ENCODE measurements at places on chromosomes 1 and 21.

- DNase-seq: no peak
Observed at GRCh38 chr1:61053712-61054600, 28.4 kb upstream of the NFIA start.

- no peak for DNase-seq
Observed at GRCh38 chr1:170407138-170407537, 124.8 kb upstream of the GORAB start.

GRCh38 chr1:145782272-145783099 lies 41.4 kb downstream of the RNF115 start:
- no peak for DNase-seq

DNA sequence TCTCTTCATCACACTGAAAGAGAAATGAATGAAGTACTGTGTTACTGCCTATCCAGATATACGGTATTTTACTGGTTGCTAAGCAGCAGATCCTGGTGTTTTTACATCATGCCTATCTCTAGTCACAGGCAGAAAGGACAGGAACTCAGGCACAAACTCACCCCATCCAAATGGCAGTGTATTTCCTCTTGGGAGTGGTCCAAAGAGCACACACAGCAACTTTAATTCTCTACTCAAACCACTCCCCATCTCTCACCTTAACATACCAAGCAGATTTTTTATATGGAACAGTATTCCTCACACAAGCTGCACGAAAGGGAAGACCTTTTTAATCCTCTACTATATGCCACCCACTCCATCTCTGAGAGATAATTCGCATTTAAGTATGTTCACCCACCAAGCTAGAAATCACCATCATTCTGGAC lies 27.3 kb downstream of the EIF4G3 start:
- no peak for DNase-seq

- DNase-seq: no peak
Observed at GRCh38 chr1:85290826-85291225, 14.4 kb upstream of the BCL10 start.

- no peak for DNase-seq
Observed at GRCh38 chr1:149977345-149977744, 33.2 kb downstream of the OTUD7B start.

- no peak for DNase-seq
Observed at GRCh38 chr1:237884237-237884636, 6.5 kb downstream of the ZP4 start.

DNA sequence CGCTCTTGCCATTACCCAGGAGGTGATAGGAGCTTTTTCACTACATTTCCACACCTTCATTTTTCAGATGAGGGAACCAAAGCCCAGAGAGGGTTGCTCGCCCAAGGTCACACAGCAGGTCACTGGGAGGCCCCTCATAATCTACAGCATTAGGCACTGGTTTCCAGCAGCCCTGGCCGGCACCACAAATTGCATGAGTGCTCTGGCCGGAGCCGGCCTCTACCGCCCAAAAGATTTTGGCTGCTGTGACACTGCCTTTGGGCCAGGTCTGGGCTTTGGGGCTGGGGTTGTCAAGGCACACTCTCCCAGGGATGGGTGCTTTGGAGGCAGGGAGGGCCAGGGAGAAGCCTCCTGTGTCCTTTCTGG lies 15.4 kb downstream of the DHRS3 start:
- DNase-seq: no peak

DNA sequence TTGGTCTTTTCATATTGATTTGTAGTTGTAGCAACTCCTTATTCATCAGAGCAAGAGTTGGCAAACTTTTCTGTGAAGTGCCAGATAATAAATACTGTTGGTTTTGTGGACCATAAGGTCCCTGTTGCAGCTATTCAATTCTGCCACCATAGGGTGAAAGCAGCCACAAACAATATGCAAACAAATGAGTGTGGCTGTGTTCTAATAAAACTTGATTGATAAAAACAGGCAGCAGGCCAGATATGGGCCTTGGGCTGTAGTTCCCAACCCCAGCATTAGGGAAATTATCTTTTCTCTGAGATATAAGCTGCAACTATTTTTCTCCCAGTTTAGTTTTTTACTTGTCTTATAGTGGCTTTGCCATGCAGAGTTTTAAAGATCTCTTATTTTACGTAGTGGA lies 469.2 kb downstream of the SMYD3 start:
- no peak for DNase-seq

DNA sequence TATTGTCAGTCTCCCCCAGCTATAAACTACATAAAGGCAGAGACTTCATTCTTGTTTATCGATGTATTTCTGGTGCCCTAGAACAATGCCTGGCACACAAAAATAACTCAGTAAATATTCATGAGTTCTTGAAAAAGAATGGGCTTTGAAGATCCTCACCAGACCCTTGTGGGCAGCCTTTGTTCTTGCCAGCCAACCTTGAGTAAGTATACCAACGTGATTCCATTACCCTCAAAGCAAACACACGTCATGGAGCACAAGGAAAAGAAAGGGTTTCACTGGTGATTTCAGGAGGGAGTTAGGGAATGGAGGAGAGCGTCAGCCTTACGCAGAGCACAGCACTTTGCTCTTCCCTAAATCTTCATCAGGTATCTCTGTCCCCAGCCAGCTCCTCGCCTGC lies 29.4 kb downstream of the NMNAT2 start:
- no peak for DNase-seq

DNA sequence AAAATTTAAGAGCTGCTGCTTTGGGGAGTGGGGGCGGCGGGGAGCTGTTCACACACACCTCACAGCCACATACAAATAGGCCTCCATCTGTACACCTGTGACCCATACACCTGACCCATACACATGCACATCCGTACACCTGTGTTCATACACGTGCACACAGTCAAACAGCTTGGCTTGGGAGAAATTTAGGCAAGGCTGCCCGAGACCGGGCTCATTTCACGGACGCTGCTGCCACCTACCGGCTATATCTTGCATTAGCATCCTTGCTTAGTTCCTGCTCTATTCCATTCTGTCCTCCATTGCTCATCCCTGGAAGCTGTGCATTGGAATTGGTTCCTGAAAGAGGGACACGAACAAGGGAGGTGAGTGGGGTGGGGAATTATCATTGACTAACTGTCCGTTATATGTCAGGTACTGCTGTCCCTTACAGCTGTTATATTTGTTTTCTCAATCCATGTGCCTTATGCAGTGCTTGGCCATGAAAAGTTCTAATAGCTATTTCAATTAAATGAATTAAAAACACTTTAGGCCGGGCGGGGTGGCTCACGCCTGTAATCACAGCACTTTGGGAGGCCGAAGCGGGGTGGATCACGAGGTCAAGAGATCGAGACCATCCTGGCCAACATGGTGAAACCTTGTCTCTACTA lies 37.1 kb upstream of the EPB41 start:
- peak; percentile 74 for DNase-seq

- no peak for DNase-seq
Observed at GRCh38 chr1:1536019-1536937, 4.1 kb downstream of the TMEM240 start.

GRCh38 chr1:76759950-76760349 lies 107.3 kb upstream of the ST6GALNAC5 start:
- DNase-seq: no peak

- DNase-seq: no peak
Observed at GRCh38 chr1:244199902-244200301, 148.8 kb downstream of the ZBTB18 start.

DNA sequence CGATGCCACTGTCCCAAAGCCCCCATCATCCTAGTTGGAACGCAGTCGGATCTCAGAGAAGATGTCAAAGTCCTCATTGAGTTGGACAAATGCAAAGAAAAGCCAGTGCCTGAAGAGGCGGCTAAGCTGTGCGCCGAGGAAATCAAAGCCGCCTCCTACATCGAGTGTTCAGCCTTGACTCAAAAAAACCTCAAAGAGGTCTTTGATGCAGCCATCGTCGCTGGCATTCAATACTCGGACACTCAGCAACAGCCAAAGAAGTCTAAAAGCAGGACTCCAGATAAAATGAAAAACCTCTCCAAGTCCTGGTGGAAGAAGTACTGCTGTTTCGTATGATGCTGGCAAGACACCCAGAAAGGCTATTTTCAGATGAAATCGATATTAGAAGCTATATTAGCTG lies 8.1 kb downstream of the RHOU start:
- DNase-seq: no peak

DNA sequence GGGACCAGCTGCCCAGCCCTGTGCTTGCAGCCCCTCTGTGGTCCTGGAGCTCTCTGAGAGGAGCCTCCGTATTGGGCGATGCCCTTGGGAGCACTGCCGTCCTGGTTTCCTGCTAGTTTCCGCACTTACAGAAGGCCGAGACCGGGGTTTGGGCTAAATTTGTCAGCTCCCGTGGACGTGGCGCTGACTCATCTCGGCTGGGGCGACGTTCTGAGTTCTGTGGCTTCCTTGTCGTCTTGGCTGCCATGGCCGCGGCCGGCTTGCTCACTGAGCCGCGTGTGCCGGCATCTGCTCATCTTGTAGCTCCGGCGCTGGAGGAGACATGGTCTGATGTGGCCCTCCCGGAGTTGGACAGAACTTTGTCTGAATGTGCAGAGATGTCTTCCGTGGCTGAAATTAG lies 64.9 kb downstream of the PCNT start:
- no peak for DNase-seq

- DNase-seq: no peak
Observed at GRCh38 chr1:10624256-10625050, 149.7 kb downstream of the PEX14 start.

DNA sequence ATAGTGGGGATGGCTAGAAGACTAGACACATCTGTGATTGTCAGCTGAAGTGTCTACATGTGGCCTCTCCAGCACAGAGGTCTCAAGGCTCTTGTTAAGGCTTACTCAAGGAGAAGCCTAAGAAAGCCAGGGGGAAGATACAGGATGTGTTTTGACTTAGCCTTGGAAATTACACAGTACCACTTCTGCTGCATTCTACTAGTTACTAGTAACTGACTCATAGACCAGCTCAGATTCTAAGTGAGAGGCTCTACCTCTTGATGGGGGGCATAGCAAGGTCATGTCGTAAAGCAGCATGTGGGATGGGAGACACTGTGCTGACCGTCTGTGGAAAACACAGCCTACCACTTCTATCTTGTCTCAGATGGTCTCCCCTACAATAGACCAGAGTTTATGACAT lies 99.5 kb downstream of the UBE2U start:
- DNase-seq: no peak

GRCh38 chr1:90074566-90074965 lies 79.7 kb downstream of the ZNF326 start:
- DNase-seq: no peak

DNA sequence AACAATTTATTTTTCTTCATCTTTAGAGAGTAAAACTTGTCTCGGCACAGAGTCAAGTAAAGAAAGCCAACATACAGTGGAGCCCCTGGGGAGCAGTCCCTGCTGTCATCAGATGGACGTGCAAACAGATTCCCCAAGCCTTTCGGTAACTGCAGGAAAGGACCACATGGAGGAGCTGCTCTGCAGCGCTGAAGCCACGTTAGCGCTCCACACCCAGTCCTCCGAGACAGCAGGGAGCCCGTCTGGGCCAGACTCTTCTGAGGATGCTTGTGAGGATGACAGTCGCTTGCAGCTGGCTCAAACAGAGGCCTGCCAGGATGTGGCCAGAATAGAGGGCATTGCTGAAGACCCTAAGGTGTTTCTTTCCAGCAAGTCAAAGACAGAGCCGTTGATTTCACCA lies 77.1 kb upstream of the SCCPDH start:
- DNase-seq: no peak

DNA sequence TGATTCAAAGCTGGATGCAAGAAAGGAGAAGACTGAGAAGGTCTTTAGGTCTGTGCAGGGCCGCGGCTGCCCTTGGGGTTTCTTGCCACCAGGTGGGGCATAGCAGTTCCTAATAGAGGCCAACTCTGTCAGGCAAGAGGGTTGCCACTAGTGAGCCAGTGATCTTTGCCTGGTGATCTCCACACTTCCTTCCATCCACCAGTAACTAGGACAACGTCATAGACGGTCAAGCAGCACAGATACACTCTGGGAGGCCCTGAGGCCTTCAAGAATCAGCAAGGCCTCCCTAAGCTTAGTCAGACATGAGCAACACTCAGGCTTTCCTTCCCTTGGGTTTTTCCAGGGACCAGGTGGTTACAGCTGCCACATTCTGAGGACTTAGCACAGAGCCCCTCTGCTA lies 32.9 kb upstream of the ATP2B4 start:
- DNase-seq: peak; percentile 71

DNA sequence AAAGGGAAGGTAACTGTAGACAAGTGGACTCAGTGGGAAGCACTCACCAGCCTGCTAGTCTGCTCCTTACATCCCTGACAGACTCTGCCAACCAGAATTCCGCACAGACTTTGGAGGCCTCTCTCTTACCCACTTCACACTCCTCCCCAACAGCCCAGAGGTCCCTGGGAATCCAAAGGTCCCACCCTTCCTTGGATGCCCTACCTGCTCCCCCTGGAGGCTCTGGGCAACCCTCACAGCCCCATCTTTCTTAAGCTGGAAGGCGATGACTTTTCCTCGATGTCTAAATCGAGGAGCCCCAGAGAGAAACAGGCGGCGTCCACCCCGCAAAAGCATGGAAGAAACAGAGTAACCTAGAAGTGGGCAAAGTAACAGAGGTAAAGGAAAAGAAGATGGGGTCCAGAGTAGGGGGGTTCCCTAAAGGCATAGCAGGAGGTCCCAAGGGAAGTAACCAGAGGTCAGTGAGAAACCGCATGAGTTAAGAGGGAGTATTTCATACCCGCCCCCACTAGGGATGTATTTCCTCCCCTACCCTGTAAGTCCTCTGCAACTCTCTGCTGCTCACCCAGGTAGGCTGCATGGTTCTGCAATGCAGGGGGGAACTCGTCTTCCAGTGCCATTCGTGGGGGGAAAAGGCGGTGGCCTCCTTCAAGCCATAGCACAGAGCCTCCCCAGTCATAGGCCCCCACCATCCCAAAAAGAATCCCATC lies 8.4 kb downstream of the ITGA10 start:
- no peak for DNase-seq

GRCh38 chr1:234862360-234862943 lies 252.5 kb upstream of the IRF2BP2 start:
- DNase-seq: no peak

DNA sequence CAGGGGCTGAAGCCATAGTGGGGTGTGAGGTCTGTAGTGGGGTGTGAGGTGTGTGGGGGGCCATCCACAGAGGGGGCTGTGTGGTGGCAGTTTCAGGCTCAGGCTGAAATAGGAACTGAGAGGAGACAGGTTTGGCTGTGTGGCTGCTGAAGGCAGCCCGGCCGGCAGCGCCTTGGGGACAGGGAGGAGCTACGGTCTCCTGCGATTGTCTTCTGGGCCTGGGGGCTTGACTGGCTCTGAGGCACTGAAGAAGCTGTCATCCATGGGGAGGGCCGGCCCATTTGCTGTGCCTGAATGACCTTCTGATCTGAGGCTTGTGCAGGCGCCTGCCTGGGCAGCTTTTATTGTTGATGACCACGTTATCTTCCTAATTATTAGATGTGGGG lies 10.0 kb upstream of the TTC34 start:
- DNase-seq: no peak
